ENCODE measurements at places on chromosomes 11 and 22.

GRCh38 chr22:42645938-42646568, 3.1 kb downstream of the CYB5R3 start:
- DNase-seq = no peak

DNA sequence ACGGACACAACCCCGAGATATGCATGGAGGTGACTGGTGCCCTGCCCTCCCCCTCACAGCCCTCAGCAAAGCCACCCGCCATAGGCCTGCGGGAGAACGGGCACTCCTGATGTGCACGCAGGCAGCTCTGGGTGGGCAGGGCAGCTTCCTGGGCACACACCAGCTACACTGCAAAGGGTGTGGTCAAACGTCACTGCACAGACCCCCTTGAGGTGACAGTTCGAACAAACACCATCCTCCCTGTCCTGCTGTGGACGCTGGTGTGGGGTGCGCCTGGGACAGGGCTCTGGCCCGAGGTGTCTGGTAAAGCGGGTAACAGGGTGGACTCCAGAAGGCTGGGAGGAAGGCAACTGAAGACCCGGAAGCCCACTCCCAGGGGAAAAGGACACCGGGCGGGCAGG, 21.9 kb upstream of the MOB2 start:
- DNase-seq = no peak

DNA sequence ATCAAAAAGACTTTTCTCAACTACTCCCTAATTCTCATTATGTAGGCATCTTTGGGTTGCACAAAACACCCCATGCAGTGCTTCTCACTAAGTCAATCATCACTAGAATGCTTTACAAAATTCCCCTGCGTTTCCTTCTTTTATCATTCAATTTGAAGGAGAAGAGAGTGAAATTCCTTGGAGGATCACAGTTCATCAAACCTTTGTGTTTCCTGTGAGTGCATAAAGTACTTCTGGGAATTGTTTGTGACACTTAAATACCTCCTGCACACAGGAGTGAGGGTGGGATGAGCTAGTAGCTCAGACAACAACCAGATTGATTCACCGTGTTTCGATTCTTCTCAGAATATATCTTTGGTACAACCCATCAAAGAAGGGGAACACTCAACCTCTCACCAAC, 3.7 kb upstream of the OR5AR1 start:
- no peak for DNase-seq

GRCh38 chr11:6986487-6986886, 33.7 kb downstream of the ZNF214 start:
- no peak for DNase-seq

Data from GM12891 (cell line).